Islet precursor cell (in vitro differentiated cells): ENCODE measurements at places on chromosomes 6 and 20.

- no peak for DNase-seq
Measured at GRCh38 chr20:41671143-41671542, 53.0 kb upstream of the CHD6 start.

- peak; percentile 69 for DNase-seq
Measured at GRCh38 chr6:138689849-138690248, 83.7 kb upstream of the CCDC28A start.

- no peak for DNase-seq
Measured at GRCh38 chr20:3629893-3630292, 33.3 kb downstream of the GFRA4 start.

DNA sequence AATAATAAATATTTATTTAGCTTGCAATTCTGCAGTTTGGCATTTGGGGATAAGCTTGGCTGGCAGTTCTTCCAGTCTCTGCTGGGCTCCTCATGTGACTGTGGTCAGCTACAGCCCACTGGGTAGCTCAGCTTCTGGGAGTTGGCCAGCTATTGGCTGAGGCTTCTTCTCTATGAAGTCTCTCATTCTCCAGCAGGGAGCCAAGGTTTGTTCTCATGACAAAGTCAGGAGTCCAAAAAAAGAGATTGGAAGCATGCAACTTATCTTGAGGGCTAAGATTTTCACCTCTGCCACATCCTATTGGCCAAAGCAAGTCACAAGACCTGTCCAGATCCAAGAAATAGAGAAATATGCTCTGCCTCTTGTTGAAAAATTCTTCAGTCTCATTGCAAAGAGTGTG lies 94.6 kb downstream of the SNAP25 start:
- no peak for DNase-seq

DNA sequence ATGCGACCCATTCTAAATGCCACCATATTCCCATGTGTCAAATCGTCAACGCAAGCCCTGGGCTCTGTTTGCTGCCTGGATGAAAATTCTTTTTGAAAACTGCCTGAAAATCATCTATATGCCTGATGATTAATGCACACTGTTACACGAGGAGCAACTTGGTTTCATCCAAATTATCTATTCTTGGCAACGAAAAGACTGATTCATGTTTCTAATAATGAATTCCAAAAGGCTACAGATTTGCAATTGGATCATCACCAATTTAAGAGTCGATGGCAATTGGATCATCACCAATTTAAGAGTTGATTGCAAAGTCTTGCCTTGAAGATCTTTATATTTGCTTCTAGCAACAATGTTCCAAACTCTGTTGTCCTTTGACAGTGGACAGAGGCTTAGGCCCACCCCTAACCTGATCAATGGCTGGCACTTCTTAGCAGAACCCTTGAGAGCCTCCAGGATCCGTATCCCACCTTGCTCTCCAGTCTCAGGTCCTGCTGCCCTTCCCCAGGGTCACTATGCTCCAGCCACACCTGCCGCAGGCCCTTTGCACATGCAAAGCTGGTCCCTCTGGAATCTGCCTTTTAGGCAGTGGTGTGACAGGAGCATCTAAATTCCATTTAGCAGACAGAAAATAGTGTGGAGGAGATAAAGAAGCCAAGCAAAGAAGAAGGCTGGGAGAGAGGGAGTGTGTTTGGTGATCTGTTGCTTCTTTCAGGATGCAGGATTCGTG lies 460.9 kb upstream of the SULF2 start:
- no peak for DNase-seq

DNA sequence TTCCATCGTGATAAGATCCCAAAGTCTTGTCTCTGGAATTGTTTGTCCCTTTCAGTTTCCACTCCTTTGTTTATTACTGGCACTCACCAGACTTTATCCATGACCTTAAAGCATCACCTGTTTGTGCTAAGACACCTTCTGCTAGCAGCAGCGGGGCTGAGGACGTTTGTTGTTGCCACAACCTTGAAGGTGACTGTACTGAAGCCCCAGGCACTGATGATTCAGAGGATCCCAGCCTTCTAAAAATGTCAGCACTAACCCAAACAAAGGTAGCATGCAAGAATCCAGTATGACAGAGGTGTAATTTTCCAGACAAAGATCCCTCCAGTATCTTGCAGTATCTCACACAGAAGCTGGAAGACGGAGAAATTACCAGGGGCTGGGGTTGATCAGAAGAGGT lies 28.9 kb upstream of the SMIM8 start:
- peak; percentile 91 for DNase-seq

GRCh38 chr6:116535109-116535508 lies 10.4 kb downstream of the TRAPPC3L start:
- DNase-seq: no peak

DNA sequence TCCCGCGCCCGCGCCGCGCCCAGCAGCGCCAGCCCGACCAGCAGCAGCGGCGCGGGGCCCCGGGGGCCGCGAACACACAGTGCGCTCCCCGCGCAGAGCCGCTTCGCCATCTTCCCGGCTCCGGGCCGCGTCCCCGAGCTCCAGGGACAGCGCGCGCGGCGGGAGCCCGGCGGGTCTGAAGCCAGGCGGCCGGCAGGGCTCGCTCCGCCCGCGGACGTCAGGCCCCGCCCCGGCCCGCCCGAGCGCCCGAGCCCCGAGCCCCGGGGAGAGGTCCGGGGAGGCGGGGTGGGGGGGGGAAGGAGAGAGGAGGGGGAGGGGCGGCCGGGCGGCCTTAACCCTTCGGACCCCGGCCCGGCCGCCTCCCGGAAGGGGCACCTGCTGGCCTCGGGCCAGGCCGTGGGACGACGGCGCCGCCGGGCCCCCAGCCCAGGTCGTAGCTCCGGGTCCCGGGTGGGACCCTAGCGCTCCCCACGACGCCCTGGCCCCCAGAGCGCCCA lies at the start of gene LAMA5:
LAMA5 (minus strand) TSS at position 177 of the 497 bp plus-strand sequence; CDS start at position 110, 67 bp downstream.
- peak; percentile 78 for DNase-seq
